ENCODE measurements at places on chromosomes 7 and 10.

GRCh38 chr7:37215290-37215923 lies 233.3 kb downstream of the ELMO1 start:
- H3K27me3 ChIP-seq = no peaks in the 10 kb centered on the region
- no peak overlapping the region for H3K27ac ChIP-seq
- H3K4me1 ChIP-seq = no peaks in the 10 kb centered on the region
- H3K4me3 ChIP-seq = no peak overlapping the region
- DNase-seq = no peak

DNA sequence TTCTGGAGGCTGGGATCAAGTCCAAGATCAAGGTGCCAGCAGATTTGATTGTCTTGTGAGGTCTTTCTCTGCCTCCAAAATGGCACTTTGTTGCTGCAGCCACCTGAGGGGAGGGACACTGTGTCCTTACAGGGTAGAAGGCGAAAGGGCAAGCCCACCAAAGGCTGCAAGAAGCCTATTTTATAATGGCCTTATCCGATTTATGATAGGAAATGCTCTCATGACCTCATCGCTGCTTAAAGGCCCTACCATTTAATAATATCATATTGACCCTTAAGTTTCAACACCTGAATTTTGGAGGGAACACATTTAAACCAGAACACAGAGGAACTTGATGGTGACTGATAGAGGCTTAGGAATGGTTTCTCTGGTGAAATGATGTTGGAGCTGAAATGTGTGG lies 296.5 kb downstream of the TWIST1 start:
- H3K4me3 ChIP-seq = no peak overlapping the region
- H3K27ac ChIP-seq = no peak overlapping the region

GRCh38 chr10:119537953-119538630 lies 4.4 kb downstream of the RGS10 start:
- H3K27me3 ChIP-seq = no peaks in the 10 kb centered on the region
- H3K4me3 ChIP-seq = no peak overlapping the region
- H3K36me3 ChIP-seq = no peaks in the 10 kb centered on the region
- no peak overlapping the region for H3K27ac ChIP-seq

DNA sequence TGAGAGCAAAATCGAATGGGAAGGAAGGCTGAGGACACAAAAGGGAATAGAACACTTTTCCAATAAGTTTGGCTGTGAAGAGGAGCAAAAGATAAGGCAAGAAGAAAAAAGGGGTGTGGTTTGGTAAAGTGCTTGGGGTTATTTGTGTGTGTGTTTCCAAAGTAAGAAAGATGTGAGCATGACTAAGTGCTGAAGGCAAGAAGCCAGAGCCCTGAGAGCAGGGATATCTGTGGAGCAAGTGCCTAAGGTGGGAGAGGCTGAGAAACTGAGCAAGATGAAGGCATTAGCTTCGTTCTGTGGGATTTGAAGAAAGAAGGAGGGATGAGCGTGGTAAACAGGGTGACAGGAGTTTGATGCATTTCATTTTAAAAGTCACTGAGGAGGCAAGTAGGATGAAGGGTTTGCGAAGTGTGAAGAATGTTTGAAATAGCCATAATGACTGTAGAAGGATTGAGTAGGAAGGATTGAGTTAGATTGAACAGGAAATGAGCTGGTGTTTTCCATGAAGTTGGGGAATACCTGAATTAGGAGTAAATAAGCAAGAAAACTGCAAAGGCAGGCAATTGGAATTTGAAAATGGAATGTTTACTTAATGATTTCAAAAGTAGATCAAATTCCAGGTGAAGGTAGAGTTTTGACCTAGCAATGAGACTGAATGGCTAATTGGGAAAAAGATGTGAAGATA lies 19.9 kb upstream of the SP4 start:
- no peak overlapping the region for H3K4me3 ChIP-seq
- no peaks in the 10 kb centered on the region for H3K4me1 ChIP-seq
- no peak for DNase-seq
- H3K27ac ChIP-seq = no peak overlapping the region
- H3K36me3 ChIP-seq = no peaks in the 10 kb centered on the region

- no peak overlapping the region for H3K27ac ChIP-seq
- peak; percentile 25 for DNase-seq
- no peaks in the 10 kb centered on the region for H3K36me3 ChIP-seq
These were observed 35.2 kb upstream of the RET start for GRCh38 chr10:43041422-43042342.

- H3K27ac ChIP-seq = peak overlapping the region; percentile 23
- H3K4me3 ChIP-seq = no peak overlapping the region
- peaks cover 9% of the 10 kb centered on the region for H3K36me3 ChIP-seq
- H3K27me3 ChIP-seq = no peaks in the 10 kb centered on the region
- no peak for DNase-seq
These were observed 22.0 kb downstream of the CSGALNACT2 start for GRCh38 chr10:43160046-43160920.

DNA sequence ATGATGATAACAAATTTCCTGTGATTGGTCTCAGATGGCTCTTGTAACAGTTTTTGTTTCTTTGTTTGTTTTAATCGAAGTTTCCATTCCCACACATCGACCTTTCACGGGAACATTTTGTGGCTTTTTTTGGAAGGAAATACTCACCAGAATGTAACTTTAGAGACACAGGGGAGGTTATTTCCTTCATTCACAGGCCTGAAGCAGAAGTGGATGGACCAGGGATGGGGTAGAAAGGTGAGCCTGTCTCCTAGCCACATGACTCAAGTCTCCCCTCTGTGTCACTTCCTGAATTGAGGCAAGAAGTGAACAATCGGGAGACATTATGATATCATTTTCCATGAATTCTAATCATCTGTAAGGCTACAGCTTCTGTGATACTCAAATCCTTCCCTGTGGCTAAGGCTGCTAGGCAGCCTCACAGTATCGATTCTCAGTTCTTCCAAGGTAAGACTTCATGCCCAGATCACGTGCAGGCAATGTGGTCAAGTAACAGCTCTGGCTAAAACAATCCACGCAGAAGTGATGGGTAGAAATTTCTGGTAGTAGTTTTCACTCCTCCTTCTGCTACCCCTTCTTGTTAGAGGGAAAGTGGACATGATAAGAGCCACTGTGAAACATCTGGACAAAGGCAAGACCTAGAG lies 203.9 kb upstream of the NEBL start:
- H3K27me3 ChIP-seq = no peaks in the 10 kb centered on the region
- H3K4me3 ChIP-seq = no peak overlapping the region
- peaks cover 24% of the 10 kb centered on the region for H3K4me1 ChIP-seq
- peak overlapping the region; percentile 81 for H3K27ac ChIP-seq

GRCh38 chr10:69080226-69080625 lies 7.7 kb upstream of the SRGN start:
- H3K4me3 ChIP-seq = no peak overlapping the region
- H3K4me1 ChIP-seq = no peaks in the 10 kb centered on the region
- no peak for DNase-seq
- H3K27ac ChIP-seq = no peak overlapping the region
- H3K36me3 ChIP-seq = no peaks in the 10 kb centered on the region
- H3K27me3 ChIP-seq = no peaks in the 10 kb centered on the region

DNA sequence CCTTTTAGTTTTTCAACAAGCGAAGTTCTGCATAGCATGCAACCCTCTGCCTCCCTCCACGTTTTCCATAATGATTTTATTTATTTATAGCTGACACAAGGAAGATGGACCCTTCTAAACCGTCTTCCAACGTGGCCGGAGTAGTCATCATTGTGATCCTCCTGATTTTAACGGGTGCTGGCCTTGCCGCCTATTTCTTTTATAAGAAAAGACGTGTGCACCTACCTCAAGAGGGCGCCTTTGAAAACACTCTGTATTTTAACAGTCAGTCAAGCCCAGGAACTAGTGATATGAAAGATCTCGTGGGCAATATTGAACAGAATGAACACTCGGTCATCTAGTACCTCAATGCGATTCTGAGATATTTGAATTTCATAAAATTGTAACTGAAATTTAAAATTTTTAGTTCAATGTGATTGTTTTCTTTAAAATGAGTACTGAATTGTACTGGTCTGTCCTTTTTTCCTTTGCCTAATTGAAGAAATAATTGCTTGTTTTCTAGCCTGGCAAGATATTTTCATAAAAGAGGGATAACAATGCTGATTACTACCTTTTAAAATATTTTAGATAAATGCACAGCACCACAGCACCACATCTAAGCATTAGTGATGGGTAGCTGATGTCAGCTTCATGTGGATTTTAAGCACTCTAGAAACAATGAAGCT lies 41.5 kb upstream of the SLC39A12 start:
- no peak for DNase-seq
- no peaks in the 10 kb centered on the region for H3K27me3 ChIP-seq
- H3K4me1 ChIP-seq = peaks cover 11% of the 10 kb centered on the region
- H3K27ac ChIP-seq = no peak overlapping the region
- no peaks in the 10 kb centered on the region for H3K36me3 ChIP-seq
- no peak overlapping the region for H3K4me3 ChIP-seq

GRCh38 chr7:90655566-90655965 lies 59.4 kb downstream of the CDK14 start:
- H3K4me3 ChIP-seq = no peak overlapping the region
- peaks cover 4% of the 10 kb centered on the region for H3K36me3 ChIP-seq
- H3K4me1 ChIP-seq = peaks cover 15% of the 10 kb centered on the region
- DNase-seq = no peak

- H3K27ac ChIP-seq = peak overlapping the region; percentile 63
- no peaks in the 10 kb centered on the region for H3K36me3 ChIP-seq
- H3K4me3 ChIP-seq = no peak overlapping the region
These were observed 22.6 kb upstream of the SLF2 start for GRCh38 chr10:100890141-100890672.

DNA sequence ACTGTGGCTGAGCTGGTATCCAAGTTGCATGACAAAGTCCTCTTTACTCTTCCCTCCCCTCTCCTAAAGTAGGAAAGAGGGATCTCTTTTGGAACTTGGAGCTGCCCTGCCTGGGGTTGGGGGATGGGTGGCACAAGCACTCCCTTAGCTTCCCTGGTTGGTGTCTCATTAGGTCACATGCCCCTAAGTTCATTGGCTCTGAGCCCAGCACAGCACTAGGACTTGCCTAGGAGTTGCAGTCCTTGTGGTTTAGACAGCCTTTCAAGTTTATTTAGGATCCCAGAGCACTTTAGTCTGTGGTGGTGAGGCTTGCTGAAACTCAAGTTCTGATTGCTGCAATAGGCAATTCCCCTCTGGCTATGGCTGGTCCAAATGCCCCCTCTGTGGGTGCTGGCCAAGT lies 281.4 kb downstream of the NXPH1 start:
- H3K4me3 ChIP-seq = no peak overlapping the region
- H3K27ac ChIP-seq = no peak overlapping the region
- H3K4me1 ChIP-seq = no peaks in the 10 kb centered on the region
- peaks cover 4% of the 10 kb centered on the region for H3K27me3 ChIP-seq
- no peaks in the 10 kb centered on the region for H3K36me3 ChIP-seq

DNA sequence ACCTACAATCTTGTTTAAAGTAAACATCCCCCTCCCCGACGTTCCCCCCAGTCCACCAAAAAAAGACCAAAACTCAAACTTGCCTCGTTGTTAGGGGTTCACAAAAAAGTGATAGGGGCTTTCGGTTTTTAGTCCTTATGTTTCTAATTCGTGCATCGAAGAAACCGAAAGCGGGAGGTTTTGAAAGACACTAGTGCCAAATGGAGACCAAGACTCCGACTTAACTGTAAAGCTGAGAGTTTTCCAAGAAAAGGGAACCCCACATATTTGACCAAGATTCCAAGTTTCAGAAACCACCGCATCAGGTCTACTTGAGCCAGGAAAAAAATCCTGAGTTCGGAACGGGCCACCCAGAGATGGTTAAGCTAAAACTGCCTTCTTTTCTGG lies 534 bp downstream of the PSMA2 start:
- peaks cover 38% of the 10 kb centered on the region for H3K36me3 ChIP-seq
- peak overlapping the region; percentile 52 for H3K4me3 ChIP-seq
- DNase-seq = no peak
- peak overlapping the region; percentile 45 for H3K27ac ChIP-seq
- no peaks in the 10 kb centered on the region for H3K27me3 ChIP-seq

- no peak overlapping the region for H3K4me3 ChIP-seq
- H3K4me1 ChIP-seq = peaks cover 3% of the 10 kb centered on the region
- no peaks in the 10 kb centered on the region for H3K36me3 ChIP-seq
These were observed 6.5 kb upstream of the CALU start for GRCh38 chr7:128732521-128733277.

DNA sequence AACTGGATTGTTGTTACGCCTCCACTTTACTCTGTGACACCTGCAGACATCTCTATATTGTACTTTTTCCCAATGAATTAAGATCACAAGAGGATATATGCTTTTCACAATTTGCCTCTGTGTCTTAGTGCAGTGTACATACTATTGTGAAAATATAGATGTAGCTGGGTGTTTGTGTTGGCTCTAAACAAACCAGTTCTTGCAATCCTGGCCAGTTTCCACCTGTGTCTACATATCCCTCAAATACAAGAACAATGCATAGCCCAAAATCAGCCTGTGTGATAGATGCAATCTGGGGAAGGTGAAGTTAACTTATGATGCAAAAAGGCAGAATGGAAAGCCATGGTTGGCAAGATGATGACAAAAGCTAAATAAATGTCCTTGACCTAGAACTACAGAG lies 36.5 kb upstream of the DLD start:
- H3K4me1 ChIP-seq = peaks cover 6% of the 10 kb centered on the region
- H3K27ac ChIP-seq = no peak overlapping the region
- no peak overlapping the region for H3K4me3 ChIP-seq
- H3K36me3 ChIP-seq = no peaks in the 10 kb centered on the region
- H3K27me3 ChIP-seq = no peaks in the 10 kb centered on the region
- DNase-seq = no peak

DNA sequence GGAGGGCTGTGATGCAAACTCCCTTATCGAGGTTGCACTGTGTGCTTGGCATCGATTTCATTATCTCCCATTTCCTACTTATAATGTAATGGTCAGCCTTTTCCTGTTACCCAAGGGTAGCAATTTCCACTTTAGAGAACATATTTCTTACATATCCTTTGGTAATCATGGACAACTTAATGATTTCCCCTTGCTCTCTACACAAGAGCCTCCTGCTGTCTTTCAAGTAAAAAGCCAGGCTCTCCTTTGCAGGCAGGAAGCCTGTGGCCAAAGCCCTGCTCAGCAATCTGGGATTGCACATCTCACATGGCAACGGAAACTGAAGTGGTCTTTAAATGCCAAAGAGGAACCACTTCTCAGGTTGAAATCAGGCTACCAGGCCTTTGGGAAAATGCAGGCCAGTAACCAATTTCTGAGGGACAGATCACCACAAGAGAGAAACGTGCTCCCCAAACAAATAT lies 86.7 kb upstream of the IKZF1 start:
- H3K4me3 ChIP-seq = no peak overlapping the region
- no peaks in the 10 kb centered on the region for H3K36me3 ChIP-seq

GRCh38 chr7:115680921-115681320 lies 349.6 kb downstream of the TFEC start:
- no peaks in the 10 kb centered on the region for H3K36me3 ChIP-seq
- no peak for DNase-seq

- no peaks in the 10 kb centered on the region for H3K36me3 ChIP-seq
- H3K27me3 ChIP-seq = no peaks in the 10 kb centered on the region
- no peaks in the 10 kb centered on the region for H3K4me1 ChIP-seq
- no peak overlapping the region for H3K27ac ChIP-seq
These were observed 81.0 kb downstream of the CFAP58 start for GRCh38 chr10:104434601-104435000.

- no peak overlapping the region for H3K27ac ChIP-seq
- no peaks in the 10 kb centered on the region for H3K36me3 ChIP-seq
- H3K4me3 ChIP-seq = no peak overlapping the region
- no peaks in the 10 kb centered on the region for H3K4me1 ChIP-seq
These were observed 84.3 kb upstream of the MTPN start for GRCh38 chr7:136061433-136061832.
